NCI-H345 (cell line): ENCODE measurements at places on chromosomes 6 and 20.

GRCh38 chr6:137121401-137121997, 51.9 kb downstream of the IL22RA2 start:
- DNase-seq, result no peak

DNA sequence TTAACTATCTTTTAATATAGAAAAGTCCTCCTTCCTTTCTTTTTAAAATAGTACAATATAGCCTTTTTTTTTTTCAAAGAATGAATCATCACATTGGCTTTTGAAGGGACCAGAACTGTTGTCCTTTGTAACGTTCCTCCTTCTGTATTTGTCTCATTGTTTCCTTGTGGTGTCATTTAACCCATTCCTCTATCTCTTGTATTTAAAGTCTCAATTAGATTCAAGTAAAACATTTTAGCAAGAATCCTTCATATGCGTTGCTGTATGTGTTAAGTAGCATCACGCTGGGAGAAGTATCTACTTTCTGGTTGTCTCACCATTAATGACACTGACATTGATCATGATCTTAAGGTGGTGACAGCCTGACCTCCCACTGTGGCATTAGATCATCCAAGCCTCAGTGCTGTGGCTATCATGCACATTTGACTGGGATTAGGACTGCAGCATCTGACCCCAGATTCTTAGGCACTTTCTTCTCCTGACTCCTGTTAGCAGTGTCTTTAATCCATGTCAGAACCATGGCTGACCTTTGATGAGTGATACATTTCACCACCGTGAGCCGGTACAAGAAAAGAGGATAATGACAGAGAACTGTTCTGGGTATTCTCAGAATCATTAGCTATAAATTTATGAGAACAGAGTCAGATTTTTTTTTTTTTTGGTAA, 67.5 kb upstream of the TFB1M start:
- DNase-seq, result no peak

- no peak for DNase-seq
These were observed 76.3 kb upstream of the SIRPA start for GRCh38 chr20:1818895-1819294.

- DNase-seq, result no peak
These were observed 26.1 kb upstream of the ZNF831 start for GRCh38 chr20:59137532-59137931.

DNA sequence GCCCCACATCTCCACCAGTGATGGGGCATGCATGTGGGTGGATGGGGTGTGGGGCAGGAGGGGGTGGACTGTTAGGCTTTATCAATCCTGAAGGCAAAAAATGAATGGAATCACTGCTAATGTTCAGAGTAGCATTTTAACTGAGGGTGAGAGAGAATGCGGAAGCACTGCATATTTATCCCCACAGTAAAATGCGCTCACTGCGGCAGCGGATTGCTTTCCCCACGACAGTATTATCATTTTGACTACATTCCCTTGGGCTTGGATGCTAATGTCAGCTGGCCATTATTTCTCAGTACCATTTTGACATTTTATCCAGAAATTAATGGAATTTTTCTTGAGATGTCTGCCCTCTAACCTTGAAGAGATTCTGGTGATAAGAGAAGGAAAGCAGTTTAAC, 13.4 kb downstream of the ALDH8A1 start:
- no peak for DNase-seq

GRCh38 chr6:87736809-87737540, 34.9 kb upstream of the AKIRIN2 start:
- no peak for DNase-seq

GRCh38 chr6:154613137-154613676, 102.7 kb upstream of the CNKSR3 start:
- DNase-seq, result no peak

GRCh38 chr20:20851385-20851784, 138.9 kb upstream of the RALGAPA2 start:
- no peak for DNase-seq

DNA sequence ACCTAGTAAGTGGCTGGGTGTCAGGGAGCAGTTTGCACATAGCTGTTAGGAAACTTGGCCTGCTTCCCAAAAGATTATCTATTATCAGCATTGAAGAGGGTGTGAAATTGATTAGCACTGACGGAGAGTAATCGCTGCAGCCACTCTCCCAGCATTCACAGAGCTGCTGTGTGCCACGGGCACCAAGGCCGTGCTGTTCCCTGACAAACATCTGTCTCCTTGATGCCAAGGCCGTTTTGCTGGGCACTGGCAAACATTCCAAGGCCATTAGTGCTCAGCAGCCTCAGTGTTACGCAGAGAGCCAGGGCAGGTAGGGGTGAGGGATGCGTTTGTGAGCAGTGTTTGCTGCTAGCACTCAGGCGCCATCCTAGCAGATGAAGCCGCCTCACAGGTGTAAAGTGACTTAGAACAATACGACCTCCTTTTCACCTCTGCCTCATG, 57.7 kb upstream of the VSTM2L start:
- no peak for DNase-seq

DNA sequence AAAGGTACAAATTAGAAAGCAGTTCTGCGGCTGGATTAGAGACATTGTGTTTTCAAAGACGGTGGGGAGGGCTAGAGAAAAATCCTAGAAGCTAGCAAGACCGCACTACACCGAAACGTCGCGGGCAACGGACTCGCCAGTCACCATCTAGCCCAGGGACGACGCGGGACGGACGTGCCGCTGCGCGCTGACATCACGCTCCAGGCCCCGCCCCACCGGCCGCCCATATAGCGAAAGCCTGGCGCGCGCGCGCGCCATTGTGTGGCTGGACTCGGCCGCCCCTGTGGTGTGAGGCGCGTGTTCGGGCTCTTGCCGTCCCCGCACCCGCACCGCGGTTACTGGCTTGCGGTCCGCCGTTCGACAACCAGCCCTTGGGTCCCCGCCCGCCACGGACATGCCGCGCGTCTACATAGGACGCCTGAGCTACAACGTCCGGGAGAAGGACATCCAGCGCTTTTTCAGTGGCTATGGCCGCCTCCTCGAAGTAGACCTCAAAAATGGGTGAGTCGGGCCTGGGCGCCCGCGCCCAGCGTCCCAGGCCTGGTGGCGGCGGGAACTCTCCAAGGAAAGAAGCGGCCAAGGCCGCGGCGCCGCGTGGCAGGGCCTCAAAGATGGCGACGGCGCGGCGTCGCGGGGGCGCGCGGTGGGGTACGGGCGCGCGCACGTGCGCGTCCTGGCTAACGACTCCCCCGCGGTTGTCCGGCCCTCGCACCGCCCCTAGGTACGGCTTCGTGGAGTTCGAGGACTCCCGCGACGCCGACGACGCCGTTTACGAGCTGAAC, at the start of gene SRSF6:
SRSF6 (plus strand) TSS at position 257 of the 782 bp plus-strand sequence; CDS start at position 395, 138 bp downstream.
- DNase-seq, result peak; percentile 97

DNA sequence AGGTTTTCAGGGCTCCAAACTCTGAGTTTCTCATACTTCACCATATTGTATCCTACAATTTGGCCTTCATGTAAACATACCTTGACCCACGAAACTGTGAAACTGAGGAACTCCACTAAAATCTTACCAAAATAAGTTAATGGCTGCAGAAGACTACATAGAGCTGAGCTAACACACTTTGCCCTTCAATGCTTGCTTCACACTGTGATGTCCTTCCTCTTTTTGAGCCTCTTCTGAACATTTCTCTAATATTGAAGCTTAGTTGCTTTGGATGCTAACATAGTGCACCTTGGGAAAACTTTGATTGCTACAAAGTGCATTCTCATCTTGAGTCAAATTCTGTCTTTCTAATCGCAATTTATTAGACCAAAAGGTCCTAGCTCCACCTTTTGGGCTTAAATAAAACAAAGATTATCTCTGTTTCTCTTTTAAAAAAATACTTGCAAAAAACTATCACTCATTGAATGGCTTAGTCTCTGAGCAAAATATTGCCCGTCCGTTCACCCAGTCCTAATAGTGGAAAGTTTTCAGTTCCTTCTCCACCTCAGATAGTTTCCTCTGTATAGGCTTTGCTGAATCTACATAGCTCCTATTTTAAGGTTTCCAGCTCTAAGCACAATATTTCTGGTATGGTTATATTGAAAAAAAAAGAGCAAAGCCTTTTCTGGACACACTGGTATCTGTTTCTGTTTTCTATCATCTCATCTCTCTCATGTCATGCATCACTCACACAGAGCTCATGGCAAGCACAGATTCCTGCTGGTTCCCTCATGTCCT, 494.6 kb downstream of the RFPL4B start:
- DNase-seq, result no peak

GRCh38 chr6:145626857-145627256, 108.5 kb downstream of the EPM2A start:
- DNase-seq, result no peak

- DNase-seq, result no peak
These were observed 201.4 kb upstream of the SOX4 start for GRCh38 chr6:21392177-21392576.

DNA sequence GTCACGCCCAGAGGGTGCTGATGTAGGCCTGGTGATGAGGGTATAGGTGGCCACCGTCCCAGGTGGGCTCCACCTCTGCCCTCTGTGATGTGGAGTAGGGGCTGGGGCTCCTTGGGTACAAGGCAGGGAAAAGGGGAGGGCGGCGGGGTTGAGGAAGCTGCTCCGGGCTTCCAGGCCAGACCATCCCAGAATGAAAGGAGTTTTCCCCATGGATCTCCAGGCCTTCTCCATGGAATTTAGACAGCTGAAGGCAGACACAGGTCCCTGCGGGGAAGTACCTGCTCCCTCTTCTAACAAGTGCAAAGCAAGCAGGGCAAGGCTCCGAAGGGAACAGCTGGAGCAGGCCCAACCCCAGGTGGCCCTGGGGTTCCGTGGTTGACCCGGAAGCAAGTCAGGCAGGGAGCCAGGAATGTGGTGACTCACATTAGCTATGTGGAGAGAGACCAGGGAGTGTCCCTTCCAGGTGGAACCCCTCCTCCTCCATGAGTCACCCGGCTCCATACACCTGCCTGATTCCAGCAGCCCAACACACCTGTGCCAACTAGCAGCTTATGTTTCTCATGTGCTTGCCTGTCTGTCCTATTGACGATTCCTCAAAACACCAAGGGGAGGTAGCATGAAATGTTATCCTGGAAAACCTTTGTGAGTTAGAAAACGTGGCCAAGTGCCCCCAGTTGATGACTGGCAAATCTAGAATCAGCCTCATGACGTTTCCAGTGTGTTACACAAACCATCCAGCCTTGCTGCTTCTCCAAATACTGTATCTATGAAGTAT, 59.7 kb upstream of the SNX9 start:
- peak; percentile 95 for DNase-seq

DNA sequence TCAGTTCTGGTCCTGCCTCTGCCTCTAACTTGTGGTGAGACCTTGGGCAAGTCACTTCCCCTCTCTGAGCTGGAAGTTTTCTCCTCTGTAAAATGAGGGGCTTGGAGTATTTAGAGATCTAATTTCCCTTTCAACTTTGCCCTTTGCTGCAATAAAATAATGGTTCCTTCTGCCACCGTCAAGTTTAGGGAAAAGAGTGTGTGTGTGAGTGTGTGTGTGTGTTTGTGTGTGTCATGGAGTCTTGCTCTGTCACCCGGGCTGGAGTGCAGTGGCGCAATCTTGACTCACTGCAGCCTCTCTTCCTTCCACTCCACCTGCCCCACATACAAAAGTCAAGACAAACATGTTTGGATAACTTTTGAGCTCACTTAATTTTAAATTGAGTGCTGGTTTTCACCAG, 39.2 kb upstream of the PIM1 start:
- DNase-seq, result no peak

DNA sequence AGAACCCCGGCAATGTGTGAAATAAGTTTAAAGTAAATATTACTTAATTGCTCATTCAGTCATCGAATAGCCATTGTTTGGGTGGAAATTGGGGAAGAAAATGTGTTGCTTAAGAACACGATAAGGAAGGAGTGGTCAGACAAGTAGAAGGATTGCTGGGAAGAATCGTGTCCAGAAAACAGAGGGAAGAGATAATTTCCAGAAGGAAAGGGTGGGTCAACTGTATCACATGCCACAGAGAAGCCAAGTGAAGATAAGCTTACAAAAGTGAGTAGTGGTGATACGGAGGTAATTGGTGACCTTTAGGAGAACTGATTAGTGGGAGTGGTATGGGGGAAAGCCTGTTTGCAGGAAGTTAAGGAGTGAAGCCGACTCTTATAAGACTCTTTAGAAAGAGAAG, 306.2 kb downstream of the SOX4 start:
- no peak for DNase-seq

GRCh38 chr20:40519918-40520317, 169.1 kb downstream of the MAFB start:
- DNase-seq, result no peak

DNA sequence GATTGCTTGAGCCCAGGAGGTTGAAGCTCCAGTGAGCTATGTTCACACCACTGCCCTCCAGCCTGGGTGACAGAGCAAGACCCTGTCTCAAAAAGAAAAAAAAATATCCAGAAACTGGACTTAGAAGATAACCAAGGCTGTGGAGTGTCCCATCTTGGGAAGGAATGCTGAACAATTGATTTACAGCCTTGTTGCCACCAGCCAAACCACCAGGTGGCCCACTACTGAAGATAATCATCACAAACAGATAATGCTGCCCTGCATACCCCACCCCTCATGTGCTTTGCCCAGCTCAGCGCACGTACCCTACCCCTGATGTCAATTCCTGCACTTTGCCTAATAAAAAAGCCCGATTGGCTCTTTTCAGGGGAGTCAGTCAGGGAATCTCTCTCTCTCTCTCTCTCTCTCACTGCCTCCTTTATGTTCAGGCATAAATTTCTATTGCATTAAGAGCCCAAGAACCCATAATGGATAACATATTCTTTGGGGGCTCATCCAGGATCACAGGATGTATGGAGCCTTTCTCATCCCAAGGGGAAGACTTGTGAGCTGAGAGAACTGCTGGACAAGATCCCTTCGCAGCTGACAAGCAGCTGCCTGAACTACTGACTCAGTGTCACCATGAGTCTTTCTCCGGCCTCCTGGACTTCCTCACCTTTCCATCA, 166.4 kb downstream of the CD24 start:
- DNase-seq, result no peak

- no peak for DNase-seq
These were observed 564.0 kb upstream of the AGPAT4 start for GRCh38 chr6:161837854-161838253.

- DNase-seq, result no peak
These were observed 12.5 kb downstream of the TNXB start for GRCh38 chr6:32096394-32097258.
